ENCODE measurements at places on chromosomes 4 and X.

GRCh38 chr4:80407246-80407645 is 71.7 kb downstream of the CFAP299 start:
- DNase-seq, result peak; percentile 19

- DNase-seq, result no peak
These were observed 150.6 kb downstream of the GPC3 start for GRCh38 chrX:133834771-133835170.

GRCh38 chr4:8084712-8085490 is 73.7 kb downstream of the ABLIM2 start:
- no peak for DNase-seq

DNA sequence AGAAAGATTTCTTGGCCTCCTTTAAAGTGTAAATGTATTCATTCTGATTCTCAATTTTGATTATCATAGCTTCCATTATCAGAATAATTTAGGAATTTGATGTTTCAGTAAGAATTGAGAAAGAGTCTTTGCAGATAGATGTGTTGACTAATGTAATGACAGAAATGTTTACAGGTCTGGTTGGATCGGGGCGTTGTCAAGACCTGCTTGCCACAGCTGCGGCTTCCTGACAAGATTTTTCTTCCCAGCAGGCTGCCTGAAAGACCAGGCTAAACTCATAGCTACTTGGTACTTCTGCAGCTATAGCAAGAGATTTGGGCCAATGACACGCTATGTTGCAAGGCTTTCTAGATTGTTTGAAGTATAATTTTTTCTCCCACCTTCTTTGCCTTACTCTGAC is 91.5 kb upstream of the ANKRD50 start:
- DNase-seq, result no peak

- no peak for DNase-seq
These were observed 64.9 kb downstream of the PRSS12 start for GRCh38 chr4:118287711-118288451.

DNA sequence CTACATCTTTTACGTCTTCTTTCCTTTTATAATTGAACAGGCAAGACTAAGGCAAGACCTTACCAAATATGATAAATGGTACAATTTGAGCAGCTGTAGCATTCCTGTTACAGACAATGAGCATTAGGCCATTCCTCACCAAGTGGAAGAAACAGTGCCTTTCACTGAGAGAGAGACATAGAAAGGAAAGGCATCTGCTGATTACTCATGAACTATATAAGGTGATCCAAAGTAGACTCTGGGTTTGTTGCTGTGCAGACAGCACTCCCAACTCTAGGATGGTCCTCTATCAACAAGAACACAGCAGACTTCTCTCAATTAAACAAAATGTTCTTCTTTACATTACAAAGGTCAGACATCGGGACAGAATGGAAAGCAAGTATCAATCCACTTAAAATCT is 91.9 kb downstream of the FAM13A start:
- DNase-seq, result peak; percentile 18

DNA sequence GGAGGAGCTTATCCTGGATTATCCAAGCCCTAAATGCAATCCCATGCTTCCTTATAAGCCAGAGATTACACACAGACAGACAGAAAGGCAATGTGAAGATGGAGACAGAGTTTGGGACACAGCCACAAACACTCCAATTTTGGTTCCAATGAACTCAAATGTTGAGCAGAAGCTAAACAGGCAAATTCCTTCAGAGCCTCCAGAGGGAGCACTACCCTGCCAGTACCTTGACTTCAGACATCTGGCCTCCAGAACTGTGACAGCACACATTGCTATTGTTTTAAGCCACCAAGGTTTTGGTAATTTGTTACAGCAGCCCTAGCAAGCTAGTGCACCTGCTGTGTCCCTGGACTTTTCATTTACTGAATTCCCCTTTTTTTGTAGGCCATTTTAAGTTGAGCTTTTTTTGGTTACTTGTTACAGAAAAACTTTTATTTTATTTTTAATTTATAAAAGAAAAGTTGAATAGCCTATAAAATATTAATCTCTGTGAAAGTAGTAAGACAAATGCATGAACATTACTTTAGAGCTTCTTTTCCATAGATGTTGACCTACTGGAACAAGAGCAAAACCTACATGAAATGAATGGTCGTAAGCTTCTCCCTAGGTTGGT is 33.4 kb upstream of the SRD5A3 start:
- no peak for DNase-seq

DNA sequence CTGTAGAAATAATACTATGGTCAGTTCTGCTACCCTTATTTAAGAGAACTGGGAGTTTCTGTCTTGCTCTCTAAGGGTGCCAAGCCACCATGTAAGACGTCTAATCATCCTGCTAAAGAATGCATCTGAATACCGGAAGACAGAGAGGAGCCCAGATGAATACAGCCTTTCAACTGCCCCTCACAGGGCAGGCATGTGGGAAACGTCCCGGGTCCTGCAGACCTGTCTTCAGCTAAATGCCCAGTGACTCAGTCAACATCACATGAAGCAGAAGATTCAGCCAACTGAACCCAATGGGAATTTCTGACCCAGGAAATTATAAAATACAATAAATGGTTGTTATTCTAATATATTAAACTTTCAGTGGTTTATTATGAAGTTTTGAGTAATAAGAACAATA is 2141.0 kb upstream of the AGA start:
- DNase-seq, result no peak

DNA sequence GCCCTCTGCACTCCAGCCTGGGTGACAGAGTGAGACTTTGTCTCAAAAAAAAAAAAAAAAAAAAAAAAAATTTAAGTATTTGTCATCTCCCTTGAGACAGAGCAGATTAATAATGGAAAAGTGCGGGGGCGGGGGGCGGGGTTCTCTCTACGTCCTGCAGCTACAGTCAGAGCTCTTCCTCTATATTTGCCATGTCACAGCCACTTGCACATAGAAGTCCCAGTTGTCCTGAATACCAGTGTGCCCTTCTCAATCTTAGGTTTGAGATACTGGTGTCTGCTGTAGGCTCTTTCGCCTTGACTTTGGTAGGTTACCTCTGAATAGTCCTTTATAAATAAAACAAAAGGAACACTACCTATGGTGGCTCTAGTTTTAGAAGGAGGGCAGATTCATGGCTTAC is 237.8 kb upstream of the PGRMC2 start:
- DNase-seq, result no peak

DNA sequence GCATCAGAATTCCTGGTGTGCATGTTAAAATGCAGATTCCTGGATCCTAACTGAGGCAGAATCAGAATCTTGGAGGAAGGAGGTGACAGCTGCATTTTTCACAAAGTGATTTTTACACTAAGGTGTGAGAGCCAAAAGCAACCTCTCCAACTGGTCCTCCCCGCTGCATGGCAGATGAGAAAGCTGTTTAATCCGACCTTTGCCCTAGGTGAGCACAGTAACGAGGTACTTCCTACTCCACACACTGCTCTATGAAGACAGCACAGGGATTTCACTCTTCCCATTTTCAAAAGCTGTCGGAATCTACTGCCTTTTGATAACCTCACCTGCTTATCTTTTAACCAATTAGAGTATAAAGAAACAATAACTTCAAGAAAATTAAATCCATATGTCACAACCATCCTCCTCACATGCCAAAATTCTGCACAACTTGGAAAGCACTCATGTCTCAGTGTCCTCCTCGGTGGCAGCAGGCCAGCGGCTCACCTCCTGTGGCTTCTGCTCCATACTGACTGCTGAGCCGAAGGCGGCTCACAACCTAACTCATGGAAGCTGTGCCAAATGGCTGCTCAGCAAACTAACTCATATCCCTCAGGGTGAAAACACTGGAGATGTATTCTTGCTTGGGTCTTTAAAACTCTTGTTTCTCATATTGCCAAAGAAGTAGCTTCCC is 3.6 kb downstream of the CASP6 start:
- no peak for DNase-seq

GRCh38 chrX:77918568-77918967 is 8.1 kb downstream of the ATP7A start:
- peak; percentile 15 for DNase-seq

DNA sequence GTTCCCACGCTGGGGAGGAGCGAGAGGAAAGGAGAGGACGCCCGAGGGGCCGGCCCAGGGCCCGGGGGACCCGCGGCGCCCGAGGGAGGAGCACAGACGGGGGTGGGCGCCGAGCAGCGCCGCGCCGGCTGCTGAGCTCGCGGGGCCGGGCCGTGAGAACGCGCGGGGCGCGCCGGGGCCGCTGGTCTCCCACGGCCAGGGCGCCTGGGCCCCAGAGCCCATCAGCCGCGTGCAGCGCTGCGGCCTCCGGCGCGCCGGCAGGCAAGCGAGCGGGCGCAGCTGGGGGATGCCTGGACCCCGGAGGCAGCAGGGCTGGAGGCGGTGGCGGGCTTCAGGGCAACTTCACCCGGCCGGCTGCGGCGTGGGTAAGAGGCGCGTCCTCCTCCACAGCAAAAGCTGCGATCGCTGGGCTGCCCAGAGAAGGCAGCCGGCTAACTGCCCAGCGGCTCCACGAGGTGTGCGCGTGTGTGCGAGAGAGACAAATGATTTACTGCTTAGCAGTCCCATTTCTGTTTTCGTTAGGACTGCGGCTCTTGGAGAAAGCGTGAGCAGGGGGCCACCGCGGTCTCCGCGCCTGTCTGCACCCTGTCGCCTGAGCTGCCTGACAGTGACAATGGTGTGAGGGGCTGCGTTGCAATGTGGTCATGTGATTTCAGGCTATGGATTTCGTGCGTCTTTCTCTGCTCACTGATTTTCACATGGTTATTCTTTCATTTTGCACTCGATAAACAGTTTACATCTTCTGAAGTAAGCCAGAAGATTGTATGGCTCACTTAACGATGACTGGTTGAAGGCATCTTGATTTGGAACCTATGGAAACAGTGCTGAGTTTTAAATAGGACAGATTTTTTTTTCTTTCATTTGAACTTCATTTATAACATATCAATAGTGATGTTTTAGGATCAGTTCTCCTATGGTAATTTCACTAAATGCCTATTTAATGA is 1.2 kb downstream of the GUCY1A1 start:
- DNase-seq, result no peak

- DNase-seq, result peak; percentile 16
These were observed 75.1 kb downstream of the CEP44 start for GRCh38 chr4:174358829-174359228.

- DNase-seq, result no peak
These were observed 1279.7 kb downstream of the ARAP2 start for GRCh38 chr4:34964613-34965012.

- DNase-seq, result no peak
These were observed 132.5 kb downstream of the TBCK start for GRCh38 chr4:106183551-106183950.

DNA sequence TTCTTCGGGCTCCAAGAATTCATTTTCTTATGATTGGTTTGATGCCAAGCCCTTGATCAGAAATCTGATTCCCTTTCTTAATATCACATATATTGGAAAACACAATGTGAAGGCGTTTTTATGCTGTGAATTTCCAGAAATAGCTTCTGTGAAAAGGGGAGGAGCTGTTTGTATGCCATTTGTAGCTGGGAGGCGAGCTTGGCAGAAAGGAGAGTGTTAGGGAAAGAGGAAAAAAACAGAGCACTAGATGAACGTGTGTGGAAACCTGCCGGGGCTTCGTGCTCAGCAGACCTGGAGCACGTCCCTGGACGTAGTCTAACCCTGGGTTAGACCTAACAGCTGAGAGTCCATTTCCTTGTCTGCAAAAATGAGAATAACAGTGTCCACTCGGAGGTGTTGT is 3.4 kb downstream of the CLCN4 start:
- no peak for DNase-seq

Data from NCI-H226 (cell line).